ENCODE measurements at places on chromosomes 7 and 10. TPM values are rescaled to one million over a fixed set of nuclear protein-coding genes. Genes with fewer than 3 reads are reported as not detected.

Gene PRRT4
- total RNA-seq = not detected

DNA sequence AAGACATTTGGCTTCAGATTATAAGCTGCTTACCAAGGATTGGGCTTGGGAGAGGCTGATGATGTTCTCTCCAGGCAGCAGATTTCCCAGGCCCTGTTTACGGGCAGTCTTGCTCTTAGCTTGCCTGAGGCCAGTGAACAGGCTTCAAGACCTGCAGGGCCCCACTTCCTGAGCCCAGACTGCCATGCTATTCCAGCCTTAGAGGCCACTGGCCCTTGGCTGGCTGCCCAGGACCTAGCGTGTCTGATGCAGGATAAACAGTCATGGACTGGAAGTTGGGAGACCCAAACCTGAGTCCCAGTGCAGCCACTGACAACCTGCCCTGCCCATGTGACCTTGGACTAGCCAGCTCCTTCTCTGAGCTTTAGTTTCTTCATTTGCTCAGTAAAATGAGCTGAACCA, 2.9 kb downstream of the PRXL2A start:
- peak; percentile 4 for DNase-seq

DNA sequence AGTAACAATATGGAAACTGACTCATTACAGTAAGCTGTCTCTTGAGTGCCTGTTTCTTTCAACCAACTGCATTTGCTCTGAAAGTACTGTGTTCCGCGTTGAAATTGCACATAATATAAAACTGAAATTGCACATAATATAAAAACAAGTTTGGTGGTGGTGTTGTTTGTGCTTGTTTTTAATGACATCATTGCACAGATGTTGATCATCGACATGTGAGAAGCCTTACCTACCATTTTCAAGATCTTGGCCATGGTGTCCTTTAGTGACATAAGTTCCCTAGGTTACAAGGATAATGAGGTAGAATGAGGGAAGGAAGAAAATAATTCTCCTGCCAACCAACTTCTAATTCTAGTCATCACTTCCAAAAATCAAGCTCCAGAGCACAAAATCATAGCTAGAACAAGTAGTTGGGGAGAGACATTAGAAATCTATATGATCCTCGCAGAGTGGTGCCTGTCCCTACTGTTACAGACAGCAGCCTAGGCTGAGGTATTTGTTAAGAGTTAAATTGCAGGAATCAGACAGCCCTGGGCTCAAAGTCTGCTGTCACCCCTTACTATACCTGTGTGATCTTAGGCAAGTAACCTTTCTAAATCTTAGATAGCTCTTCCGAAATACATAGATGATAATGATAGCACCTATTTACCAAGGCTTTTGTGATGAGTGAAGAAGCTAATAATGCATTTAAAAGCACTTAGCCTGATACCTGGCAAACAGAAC, 29.3 kb downstream of the DOCK4 start:
- no peak for DNase-seq

DNA sequence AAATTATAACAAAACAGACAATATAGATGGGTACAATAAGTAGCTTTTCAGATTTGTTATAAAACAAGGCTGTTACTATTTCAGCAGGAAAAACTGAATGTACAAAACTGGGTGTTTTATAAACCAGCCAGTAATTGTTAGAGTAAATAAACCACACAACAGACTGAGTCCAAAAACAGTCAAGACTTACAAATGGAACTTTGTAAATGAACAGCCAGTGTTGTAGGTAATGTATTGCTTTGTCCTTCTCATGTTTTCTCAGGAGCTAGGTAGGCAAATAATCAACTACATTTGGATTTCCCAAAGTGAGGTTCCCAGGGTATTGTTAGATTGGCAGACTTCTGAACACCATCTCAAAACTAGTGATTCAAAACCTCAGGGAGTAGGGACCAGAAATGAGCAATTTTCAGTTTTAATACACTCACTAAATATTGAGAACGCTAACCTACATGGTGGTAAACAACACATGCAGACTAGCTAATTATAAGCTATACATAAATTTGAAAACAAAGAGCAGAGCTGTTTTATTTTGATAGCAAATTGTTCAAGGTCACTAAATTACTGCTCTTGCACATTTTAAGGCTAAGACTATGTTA, 36.2 kb downstream of the HERPUD2 start:
- no peak for DNase-seq

DNA sequence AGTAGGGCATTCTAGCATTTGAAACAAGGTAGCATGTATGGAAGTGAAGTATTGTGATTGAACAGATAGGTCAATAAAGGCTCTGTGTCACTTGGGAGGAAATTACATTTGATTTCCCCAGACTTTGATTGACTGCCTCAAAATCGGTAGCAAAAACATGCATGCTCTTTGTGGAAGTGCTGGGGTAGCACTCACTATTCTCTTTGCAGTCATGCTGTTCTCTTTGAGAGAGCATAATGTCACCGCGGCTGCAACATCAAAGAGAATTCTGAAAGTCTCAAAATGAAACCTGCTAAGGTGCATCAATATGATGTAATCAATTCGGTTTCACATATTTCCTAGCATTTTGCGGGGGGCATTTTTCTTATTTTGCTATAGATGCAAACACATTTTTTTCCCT, 64.2 kb downstream of the ARMC3 start:
- no peak for DNase-seq

Gene TLX1
- total RNA-seq = not detected

GRCh38 chr10:26627324-26627723, 70.2 kb upstream of the PDSS1 start:
- no peak for DNase-seq

GRCh38 chr10:29987471-29987870, 71.9 kb downstream of the JCAD start:
- DNase-seq = no peak

GRCh38 chr10:86373828-86374227, 7.2 kb upstream of the GRID1 start:
- DNase-seq = no peak

Gene DRGX
- 0.10 TPM for total RNA-seq
